A172 (cell line): ENCODE measurements at places on chromosomes 6 and 20.

DNA sequence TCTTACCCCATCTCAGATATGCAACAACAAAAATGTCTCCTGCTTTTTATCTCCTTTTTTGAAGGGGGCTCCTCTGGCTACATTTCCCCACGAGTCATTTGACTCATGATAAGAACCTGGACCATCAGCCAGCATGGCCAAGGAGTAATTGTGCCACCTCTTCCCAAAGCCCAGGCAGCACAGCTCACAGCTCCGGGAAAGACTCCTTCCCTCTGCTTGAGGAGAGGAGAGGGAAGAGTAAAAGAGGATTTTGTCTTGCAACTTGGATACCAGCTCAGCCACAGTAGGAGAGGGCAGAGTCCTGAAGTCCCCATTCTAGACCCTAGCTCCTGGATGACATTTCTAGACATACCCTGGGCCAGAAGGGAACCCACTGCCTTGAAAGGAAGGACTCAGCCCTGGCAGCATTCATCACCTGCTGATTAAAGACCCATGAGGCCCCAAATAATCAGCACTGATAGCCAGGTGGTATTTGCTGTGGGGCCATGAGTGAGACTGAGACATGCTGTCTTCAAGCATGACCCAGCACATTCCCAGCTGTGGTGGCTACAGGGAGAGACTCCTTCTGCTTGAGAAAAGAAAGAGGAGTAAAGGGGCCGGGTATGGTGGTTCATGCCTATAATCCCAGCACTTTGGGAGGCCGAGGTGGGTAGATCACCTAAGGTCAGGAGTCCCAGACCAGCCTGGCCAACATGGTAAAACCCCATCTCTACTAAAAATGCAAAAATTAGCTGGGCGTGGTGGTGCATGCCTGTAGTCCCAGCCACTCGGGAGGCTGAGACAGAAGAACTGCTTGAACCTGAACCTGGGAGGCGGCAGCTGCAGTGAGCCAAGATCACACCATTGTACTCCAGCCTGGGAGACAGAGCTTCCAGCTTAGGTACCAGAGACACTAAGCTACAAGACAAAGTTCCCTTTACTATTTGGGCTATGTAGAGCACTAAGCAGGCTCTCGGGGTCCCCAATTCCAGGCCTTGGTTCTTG lies 28.1 kb downstream of the NCOA6 start:
- no peak for DNase-seq

DNA sequence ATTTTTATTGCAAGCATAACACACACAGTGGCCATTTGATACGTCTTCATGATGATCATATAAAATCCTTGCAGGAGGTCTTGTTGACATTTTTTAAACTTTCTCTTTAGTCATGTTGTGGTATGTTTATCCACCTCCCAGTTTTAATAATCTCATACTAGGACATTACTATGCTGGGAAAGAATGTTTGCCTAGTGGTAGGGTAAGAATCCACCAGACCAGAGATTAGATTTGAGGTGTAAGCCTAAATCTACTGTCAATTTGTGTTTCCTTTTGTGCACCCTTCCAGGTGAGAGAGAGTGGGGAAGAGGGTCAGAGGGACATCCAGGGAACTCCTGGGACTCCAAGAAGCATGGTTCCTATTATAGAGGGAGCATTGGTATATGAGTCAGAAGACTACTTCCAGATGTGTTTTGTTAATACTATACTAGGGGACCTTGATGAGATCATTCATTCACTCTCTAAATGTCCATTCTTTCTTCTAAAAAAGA lies 298.3 kb upstream of the SASH1 start:
- no peak for DNase-seq

DNA sequence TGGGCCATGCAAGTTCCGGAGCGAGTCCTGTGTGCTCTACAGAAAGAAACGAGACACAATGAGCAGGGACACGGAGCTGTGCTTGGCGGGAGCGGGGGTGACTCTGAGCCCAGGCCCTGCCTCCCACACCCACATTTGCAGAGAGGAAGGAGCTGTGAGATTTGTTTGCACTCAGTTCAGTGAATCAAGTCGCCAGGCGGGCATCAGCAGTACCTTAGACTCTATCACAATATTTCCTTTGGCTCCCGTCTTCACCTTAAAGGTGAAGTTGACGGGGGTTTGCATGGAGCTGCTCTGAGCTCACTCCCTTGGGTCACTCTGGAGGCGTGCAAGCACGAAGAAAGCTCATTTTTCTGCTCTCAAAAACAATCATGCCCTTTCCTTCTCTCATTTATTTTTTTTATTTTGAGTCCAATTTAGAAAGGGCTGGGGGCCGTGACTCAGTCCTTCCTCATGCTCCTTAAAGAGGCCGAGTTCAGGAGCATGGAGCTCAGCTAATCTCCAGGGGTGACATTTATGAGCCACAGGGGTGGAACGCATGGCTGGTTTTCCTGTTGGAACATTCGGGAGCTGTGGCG lies 188.2 kb downstream of the NFATC2 start:
- peak; percentile 72 for DNase-seq

DNA sequence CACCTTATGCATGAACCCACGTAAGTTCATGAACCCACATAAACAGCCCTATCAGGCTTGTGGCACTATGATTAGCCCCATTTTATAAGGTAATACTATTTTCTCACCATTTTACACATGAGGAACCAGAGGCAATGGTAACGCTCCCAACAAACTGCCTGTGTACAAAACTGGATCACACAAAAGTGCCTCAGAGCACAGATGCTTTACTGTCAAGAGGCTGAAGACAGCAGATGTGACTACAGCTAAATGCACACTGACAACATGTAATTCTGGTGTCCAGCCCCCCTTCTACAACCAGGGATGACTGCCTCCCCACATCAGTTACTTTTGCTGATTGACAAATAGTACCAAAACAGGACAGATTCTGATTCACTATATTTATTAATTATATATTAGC lies 69.6 kb downstream of the GMDS start:
- no peak for DNase-seq
